ENCODE measurements at places on chromosomes 16 and 17.

- DNase-seq: no peak
Measured at GRCh38 chr17:28159924-28160323, 117.4 kb downstream of the NLK start.

GRCh38 chr17:15261802-15262290 lies 3.3 kb downstream of the PMP22 start:
- no peak for DNase-seq

DNA sequence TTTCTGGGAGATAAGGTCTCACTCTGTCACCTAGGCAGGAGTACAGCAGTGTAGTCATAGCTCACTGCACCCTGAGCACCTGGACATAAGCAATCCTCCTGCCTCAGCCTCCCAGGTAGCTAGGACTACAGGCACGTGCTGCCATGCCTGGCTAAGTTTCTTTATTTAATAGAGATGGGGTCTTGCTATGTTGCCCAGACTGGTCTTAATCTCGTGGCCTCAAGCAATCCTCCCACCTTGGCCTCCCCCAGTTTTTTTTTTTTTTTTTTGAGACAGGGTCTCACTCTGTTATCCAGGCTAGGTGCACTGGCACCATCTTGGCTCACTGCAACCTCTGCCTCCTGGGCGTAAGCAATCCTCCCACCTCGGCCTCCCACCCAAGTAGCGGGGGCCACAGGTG lies 21.1 kb downstream of the DDX19B start:
- no peak for DNase-seq

DNA sequence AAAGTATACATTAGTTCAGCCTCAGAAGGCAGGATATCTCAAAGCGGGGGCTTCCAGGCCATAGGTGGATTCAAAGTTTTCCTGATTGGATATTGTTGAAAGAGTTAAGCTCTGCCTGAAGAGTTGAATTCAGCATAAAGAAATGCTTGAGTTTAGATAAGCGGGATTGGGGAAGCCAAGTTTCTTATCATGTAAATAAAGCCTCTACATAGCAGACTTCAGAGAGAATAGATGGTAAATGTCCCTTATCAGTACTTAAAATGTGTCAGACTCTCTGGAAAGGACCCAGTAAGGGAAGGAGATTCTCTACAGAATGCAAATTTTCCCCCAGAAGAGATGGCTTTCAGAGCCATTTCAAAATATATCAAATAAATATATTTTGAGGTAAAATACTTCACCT lies 423.5 kb downstream of the SHISA9 start:
- DNase-seq: no peak

DNA sequence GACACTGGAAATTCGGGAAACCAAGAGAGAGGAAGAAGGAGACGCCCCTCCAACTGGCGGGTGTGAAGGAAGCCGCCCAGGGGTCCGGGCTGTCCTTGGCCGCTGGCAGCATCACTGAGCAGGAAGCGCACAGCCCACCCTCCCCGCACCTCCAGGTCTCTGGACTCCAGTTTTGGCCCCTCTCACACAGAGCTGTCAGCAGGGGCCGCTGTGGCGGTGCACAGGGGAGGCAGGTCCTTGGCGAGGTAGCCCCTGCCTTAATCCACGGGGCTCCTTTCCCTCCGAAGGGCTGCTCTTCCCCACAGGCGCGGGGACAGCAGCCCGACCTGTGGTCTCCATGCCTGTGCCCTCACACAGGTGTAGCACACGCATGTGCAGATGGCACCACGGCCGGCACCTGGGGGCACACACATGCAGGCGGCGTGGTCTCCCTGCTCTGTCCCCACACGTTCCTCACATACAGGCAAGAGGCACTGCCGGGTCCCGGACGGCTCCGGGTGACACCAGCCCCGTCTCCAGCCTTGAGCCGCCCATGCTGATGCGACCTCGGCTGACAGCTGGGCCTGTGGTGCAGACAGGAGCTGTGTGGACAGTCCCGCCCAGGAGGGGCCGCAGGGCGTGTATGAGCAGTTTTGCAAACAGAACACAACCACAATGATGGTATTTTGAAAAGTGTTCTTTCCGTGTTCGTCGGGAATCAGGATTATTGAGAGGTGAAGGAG lies 26.6 kb upstream of the CHMP6 start:
- no peak for DNase-seq

GRCh38 chr16:75908331-75909117 lies 182.2 kb upstream of the CPHXL start:
- no peak for DNase-seq

GRCh38 chr17:53687324-53687723 lies 135.4 kb upstream of the KIF2B start:
- DNase-seq: no peak

GRCh38 chr17:81552244-81553017 lies at the start of gene FAAP100:
Gene FAAP100, minus strand, starts transcription at chr17:81552353. Its CDS starts 23 bp downstream, at chr17:81552330.
- peak; percentile 62 for DNase-seq

DNA sequence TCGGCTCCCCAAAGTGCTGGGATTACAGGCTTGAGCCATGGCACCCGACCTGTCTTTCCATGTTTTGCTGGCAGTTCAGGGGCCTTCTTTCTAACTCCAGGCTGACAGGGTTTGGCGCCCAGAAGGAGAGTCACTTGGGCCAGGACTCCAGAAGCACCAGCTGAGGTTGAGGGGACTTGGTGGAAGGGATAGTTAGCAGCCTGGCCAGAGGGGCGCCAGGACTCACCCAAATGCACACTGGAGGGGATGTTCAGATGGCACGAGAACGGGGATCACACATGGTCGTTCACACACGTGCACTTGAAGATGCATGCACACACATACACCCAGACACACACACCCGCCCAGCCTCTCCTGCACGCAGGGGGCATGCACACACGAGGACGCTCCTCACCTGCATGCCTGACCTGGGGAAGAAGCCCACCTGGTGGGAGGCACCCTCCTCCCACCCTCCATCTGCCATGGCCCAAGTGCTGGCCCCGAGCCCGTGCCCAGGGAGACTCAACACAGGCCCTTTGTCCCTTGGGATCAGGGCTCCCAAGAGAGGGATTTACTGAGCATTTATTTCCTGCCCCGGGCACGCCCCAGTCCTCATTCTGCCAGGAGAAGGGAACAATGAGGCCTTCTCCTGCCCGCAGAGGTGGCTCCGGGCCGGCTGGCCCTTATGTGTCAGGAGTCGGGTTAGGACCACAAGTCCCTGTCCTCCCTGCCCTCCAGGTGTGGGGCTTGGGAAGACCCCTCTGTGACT lies 2.3 kb upstream of the PRSS21 start:
- no peak for DNase-seq
